ENCODE measurements at places on chromosomes 3 and 15. TPM values are rescaled to one million over a fixed set of nuclear protein-coding genes. Genes with fewer than 3 reads are reported as not detected.

DNA sequence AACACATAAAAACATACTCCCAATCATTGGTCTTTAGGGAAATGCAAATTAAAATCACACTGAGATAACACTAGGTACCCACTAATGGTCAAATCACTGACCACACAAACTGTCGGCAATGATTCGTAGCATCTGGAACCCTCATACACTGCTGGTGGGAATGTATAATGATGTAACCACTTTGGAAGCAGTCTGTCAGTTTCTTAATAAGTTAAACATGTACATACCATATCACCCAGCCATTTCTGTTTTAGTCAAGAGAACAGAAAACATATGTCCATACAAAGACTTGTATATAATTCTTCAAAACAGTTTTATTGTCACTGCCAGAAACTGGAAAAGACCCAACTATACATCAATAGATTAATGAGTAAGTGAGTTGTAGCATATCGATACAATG, 63.3 kb upstream of the LRRC3B start:
- DNase-seq = no peak
- no peak overlapping the region for H3K4me3 ChIP-seq
- H3K27ac ChIP-seq = no peak overlapping the region
- H3K27me3 ChIP-seq = no peaks in the 10 kb centered on the region

DNA sequence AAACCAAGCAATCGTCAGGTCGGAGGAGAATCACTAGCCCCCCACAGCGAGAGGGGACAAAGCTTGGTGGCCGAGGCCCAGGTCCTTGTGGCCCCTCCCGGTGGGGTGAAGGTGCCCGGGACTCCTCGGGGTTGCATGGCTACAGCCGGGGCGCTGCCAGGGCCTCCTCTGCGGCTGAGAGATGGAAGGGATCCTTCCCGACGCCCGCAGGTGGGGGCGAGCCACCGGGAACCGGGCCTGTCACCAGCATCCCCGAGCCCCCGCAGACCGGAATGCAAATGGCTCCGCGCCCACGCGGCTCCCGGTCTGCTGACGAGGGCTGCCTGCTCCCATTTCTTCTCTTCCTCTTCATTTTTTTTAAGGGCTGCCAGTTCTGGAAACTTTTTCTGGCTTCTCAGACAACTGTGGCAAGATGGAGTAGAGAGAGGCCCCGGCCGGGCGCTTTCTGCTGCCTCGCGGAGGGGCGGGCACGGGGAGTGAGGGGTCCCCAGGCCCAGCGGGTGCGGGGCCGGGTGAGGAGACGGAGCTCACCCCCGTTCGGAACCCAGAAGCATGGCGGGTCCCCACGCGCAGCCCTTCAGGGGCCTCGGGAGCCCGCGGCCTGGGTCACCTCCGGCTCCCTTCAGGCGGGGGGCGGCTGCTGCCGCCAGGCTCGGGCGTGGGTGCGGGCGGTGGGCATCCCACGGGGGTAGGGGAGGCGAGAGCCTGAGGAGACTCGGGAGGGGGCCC, 27.5 kb downstream of the MELTF start:
- no peak overlapping the region for H3K27ac ChIP-seq
- no peaks in the 10 kb centered on the region for H3K27me3 ChIP-seq
- H3K4me1 ChIP-seq = peaks cover 16% of the 10 kb centered on the region
- no peak for DNase-seq
- no peak overlapping the region for H3K4me3 ChIP-seq

DNA sequence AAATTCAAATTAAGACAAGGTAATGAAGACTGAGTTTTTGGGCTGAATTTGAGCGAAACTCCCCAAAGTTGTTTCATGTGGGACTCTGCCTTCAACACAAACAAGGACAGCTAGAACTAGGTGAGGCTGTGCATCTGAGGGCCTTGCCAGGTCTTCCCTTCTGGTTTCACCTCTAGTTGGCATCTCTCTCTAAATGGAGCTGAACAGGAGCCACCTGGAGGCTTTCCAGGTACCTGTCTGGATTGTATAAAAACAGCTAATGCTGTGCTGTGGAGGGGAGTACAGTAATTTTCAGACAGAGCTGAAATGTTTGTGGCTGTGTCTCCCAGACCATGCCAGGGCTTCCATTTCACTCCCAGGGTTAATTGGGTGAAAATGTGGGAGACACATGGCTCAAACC, 27.1 kb downstream of the TRIM71 start:
- H3K27ac ChIP-seq = no peak overlapping the region
- H3K36me3 ChIP-seq = no peaks in the 10 kb centered on the region
- no peaks in the 10 kb centered on the region for H3K27me3 ChIP-seq

GRCh38 chr15:100101426-100102089, 240.2 kb downstream of the ADAMTS17 start:
- no peak for DNase-seq
- H3K36me3 ChIP-seq = no peaks in the 10 kb centered on the region
- no peaks in the 10 kb centered on the region for H3K4me1 ChIP-seq
- no peak overlapping the region for H3K27ac ChIP-seq

DNA sequence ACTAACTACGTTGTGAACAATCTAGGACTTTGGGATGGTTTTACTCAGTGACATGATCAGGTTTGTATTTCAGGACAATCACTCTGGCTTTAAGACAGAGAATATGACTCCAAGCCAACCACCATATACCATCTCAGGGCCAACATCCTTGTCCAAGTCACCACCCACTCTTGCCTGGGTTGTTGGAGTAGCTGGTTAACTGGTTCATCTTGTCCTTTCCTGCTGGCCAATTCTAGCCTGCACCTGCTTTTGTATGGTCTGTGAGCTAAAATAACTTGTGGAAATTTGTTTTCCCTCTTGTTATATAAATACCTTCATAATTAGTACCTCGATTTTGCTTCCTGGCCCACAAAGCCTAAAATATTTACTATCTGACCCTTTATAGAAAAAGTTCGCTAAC, 306.8 kb upstream of the STT3B start:
- H3K36me3 ChIP-seq = no peaks in the 10 kb centered on the region
- H3K4me3 ChIP-seq = no peak overlapping the region

DNA sequence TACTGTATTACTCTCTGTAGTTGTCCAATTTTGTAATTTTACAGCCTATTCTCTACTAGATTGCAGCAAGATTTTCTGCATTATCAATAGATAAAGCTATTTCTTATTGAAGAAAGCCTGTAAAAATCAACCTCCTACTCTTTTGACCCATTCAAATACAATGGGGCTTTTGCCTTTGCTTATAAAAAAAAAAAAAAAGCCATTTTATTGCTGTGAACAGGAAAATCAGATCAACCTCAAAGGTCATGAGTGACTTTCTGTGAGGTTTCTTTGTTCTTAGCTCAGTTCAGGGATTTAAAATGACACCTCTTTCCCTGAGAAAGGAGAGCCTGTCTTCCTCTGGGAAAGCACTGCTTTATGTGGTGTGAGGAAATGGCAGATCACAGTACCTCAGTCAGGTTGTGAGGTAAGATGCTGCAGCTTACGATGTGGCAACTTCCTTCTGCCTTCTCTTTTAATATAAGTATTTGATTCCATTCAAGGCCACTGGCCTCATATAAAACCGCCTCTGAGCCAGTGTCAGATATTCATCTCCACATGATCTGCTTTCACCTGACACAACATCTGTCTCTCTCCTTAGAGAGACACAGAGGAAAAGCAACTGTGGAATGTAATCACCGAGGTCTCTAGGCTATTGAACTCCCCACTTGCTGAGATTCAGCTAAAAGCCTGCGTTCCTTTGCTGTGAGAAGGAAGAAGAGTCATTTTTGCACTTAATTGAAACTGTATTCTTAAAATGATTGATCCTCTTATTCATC, 161.5 kb upstream of the MB21D2 start:
- H3K4me1 ChIP-seq = no peaks in the 10 kb centered on the region
- no peaks in the 10 kb centered on the region for H3K36me3 ChIP-seq
- H3K27me3 ChIP-seq = no peaks in the 10 kb centered on the region
- no peak overlapping the region for H3K4me3 ChIP-seq

GRCh38 chr3:60912876-60913275, 338.4 kb downstream of the FHIT start:
- no peaks in the 10 kb centered on the region for H3K4me1 ChIP-seq
- no peak overlapping the region for H3K4me3 ChIP-seq
- no peak overlapping the region for H3K27ac ChIP-seq

DNA sequence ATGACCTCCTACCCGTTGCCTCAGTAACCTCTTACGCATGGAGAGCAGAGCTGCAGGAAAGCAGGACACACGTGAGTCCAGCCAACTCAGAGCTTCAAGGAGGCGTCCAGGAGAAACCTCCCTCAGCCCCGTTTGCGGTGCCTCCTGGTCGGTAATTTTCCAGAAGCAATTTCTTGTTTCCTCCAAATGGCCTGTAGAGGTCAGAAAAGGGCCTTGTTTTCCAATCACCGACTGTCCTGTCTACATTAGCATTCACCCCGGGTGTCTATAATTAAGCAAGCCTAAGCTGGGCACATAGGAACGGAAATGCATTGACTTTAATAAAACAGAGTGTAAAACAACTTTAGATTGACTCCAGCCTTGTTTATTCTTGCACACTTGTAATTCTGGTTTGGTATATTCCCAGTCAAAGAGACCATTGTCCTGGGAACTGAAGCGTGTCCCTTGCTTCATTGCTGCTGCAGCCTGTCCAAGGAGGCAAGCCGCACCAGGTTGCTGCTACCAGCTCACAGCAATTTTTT, 836.2 kb downstream of the AGBL1 start:
- H3K36me3 ChIP-seq = no peaks in the 10 kb centered on the region
- H3K4me1 ChIP-seq = no peaks in the 10 kb centered on the region
- no peak for DNase-seq
- no peak overlapping the region for H3K4me3 ChIP-seq
- no peaks in the 10 kb centered on the region for H3K27me3 ChIP-seq

GRCh38 chr3:189355481-189356201, 183.9 kb downstream of the TPRG1 start:
- H3K27ac ChIP-seq = peak overlapping the region; percentile 13
- H3K4me1 ChIP-seq = peaks cover 19% of the 10 kb centered on the region
- H3K4me3 ChIP-seq = peak overlapping the region; percentile 8
- peak; percentile 34 for DNase-seq
- H3K27me3 ChIP-seq = no peaks in the 10 kb centered on the region

The SNTN gene
- total RNA-seq = not detected

All from CD4-positive, alpha-beta T cell (primary cell).